CD8-positive, alpha-beta T cell (primary cell): ENCODE measurements at places on chromosomes 11 and 22. TPM values are rescaled to one million over a fixed set of nuclear protein-coding genes. Genes with fewer than 3 reads are reported as not detected.

DNA sequence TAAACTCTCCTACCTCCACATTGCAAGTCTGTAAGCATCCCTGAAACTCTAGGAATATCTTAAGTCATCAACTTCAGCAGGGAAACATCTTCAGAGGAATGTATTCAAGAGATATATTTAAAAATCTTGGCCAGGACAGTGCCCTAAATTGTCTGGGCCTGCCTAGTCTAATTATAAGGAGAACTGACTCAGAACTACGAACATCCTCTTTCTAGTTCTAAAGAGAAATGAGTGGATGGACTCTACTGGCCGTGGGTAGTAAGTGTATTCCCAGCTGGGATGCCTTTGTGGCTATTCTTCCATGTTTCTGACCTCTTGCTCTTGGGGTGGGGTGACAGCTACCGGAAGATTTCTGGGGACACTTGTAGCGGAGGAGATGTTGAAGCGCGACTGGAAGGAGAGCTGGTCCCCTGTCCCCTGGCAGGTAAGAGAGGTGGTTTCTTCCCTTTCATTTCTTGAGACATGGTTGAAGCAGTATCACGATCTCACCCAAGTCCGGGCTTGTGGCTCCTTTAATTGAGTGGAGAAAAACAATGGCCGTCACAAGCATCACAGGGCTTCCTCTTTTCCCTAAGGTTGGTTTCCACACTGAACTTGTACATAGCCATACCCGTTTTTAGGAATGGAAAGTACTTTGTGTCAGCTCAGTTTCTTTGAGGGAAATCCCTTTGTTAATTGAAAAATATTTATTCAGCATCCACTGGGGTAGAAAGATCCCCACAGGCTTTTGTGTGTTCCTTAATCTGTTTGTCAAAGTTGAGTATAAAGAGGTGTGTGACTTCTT is 97.7 kb upstream of the SORL1-AS1 start:
- DNase-seq: no peak

The HOATZ gene
- not detected for total RNA-seq

DNA sequence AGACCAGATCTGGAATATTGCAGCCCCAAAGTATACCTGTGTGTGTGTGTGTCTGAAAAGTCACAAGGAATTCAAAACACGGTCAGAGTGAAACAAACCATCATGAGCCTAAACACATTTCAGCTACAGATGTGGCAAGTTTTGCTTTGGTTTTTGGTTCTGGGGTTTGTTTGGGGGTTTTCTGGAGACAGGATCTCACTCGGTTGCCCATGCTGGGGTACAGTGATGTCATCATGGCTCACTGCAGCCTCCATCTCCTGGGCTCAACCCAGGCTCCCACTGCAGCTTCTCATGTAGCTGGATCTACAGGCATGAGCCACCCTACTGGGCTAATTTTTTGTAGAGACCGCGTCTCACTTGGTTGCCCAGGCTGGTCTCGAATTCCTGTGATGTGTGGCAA is 41.4 kb upstream of the PHF21A start:
- no peak for DNase-seq

DNA sequence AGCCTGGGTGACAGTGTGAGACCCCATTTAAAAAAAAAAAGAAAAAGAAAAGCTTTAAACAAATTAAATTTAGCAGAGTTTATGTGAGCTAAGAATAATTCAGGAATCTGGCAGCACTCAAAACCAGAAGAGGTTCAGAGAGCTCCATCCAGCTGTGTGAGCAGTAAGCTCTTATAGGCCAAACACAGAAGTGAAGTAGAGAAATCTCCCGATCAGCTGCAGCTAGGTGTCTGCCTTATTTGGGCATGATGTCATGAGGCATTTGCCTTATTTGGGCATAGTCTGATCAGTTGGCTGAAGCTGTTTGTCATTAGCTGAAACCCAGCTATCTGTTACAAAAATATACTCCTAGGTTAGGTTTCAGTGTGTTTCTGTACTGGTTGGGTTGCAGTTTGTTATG is 8.2 kb downstream of the MS4A15 start:
- no peak for DNase-seq

GRCh38 chr11:92837595-92837994 is 131.9 kb upstream of the MTNR1B start:
- no peak for DNase-seq

The RFPL2 gene
- not detected for total RNA-seq

DNA sequence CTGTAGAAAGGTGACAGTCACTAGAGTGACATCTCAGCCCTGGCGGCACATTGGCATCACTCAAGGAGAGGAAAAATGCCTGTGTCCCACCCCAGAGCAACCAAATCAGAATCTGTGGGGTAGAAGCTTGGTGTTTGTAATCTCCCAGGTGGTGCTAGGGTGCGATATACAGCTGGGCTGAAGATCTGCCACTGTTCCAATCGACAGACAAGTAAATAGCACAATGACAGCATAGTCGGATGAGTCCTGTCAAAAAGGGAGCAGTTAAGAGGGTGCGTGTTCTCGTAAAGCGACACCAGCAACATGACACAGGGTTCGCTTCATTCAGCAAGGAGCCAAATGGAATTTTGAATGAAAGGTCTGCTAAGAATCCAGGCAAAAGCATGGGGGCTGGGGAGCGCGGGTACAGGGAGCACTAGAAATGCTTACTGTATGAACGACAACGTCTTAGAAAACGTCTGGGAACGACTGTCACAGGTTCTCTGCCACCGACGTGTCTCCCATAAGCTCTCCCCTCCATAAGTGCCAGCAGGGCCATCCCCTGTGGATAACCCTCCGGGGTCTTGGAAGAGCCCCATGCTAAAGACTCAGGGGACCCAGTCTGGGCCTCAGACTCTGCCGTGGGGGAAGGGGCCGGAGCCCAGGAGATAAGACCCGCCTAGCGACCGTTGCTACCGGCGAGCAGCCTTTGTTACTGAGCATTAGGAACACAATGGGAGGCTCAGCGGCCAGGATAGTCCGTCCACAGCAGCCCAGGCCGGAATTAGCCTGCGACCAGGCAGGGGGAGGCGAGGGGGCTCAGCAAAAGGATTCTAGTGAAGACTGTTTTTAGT is 20.8 kb downstream of the ADA2 start:
- no peak for DNase-seq

The OR51B4 gene
- not detected for total RNA-seq

The OR52A1 gene
- total RNA-seq: not detected

DNA sequence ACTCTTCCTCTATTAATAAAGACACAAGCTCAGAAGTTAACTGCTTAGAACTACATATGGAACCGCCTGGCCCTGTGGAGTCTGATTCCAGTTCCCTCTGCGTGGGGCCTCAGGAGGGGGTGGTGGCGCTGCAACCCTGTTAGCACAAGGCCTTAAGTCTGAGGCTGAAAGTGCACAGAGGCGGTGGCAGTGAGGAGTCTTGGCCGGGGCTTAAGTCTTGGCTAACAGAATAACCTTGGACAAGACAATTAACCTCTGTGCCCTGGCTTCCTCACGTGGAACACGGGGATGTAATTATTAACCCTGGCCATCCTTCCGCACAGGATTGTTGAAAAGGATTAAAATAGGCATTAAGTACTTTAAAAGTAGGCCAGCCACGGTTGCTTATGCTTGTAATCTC is 191.5 kb downstream of the CEP164 start:
- no peak for DNase-seq

GRCh38 chr11:31825838-31826484 is 14.8 kb upstream of the PAX6 start:
- no peak for DNase-seq

The MRGPRF gene
- not detected for total RNA-seq

- no peak for DNase-seq
These were observed 6.8 kb upstream of the P2RY6 start for GRCh38 chr11:73265278-73265810.

DNA sequence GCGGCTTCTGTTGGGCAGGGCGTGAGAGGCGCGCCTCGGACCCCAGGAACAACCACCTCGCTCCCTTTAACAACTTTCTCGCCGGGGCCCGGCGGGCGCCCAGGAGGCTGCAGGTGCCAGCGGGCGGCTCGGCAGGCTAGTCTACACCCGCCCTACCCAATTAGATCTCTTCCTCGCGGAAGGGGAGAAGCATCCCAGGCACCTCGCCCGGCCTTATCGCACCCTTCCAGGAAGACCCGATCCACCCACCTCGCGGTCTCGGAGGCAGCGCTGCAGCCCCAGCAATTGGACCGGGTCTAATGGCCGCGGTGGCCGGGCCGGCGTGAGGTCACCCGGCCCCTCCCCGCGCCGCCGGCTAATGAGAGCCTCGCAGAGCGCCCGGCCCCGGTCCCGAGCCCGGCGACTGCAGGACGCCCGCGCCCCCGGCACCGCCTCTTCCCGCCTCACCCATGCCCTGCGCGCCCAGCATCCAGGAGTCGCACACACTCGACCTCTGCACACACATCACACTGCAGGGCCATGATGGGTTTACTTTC is at the start of gene PLAAT3:
Gene PLAAT3 (minus strand): TSS at position 298 of the 536 bp plus-strand sequence. CDS start 419 bp downstream, outside the sequence.
- DNase-seq: peak; percentile 34

The SAA2 gene
- total RNA-seq: 0.49 TPM

The C22orf42 gene
- total RNA-seq: not detected

- no peak for DNase-seq
These were observed 943.3 kb downstream of the BRD1 start for GRCh38 chr22:48884324-48884723.

DNA sequence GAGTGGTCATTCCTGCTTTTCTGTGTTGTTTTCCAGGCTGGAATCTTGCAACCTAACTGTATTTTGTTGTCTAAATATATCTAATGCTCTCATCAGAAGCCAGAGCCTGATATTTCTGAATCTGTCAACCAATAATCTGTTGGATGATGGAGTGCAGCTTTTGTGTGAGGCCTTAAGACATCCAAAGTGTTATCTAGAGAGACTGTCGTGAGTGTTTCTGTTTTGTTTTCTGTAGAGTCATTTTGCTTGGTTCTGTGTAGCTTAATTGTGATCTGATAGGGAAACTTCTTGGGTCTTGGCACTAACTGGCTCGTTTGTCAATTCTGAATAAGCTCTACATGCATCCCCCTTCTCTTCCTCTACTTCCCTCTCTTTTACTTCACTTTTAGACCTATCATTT is 31.2 kb upstream of the RBMXL2 start:
- DNase-seq: no peak

DNA sequence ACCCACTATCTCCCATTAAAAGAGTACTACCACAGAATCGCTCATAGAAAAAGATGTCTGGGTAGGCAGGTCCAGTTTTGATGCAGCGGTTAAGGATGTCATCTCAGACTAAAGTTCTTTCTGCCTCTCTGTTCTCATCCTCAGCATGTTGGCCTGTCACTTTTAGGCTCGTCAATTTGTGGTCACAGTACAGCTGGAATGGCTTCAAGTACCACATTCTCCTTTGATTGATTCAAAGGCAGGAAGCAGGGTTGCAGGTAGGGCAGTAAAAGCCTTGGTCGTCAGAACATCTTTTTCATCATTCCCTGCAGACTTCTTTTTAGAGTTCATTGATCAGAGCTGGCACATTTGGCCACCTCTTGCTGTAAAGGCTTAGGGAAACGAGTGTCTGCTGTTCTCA is 28.7 kb downstream of the SDHD start:
- no peak for DNase-seq

DNA sequence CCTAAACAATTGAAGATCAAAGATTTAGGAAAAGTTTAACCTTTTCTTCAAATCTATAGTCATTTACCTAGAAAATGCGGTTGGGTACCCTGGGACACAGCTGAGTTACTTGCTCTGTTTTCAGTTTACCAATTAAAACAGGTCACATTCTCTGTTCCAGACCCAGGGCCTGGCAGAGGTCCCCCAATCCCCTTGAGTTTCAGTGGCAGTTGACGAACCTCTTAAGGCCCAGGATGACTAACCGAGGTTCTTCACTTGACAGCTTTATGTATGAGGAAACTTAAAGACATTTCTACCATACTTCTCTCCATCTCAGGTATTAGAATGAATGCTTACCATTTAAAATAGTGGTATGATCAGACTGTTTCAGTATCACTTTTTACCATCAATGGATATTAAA is 16.3 kb downstream of the LDHAL6A start:
- DNase-seq: no peak

The MFRP gene
- total RNA-seq: not detected

The CACNA1I gene
- total RNA-seq: 5.5 TPM

The CEP57 gene
- 53.7 TPM for total RNA-seq

DNA sequence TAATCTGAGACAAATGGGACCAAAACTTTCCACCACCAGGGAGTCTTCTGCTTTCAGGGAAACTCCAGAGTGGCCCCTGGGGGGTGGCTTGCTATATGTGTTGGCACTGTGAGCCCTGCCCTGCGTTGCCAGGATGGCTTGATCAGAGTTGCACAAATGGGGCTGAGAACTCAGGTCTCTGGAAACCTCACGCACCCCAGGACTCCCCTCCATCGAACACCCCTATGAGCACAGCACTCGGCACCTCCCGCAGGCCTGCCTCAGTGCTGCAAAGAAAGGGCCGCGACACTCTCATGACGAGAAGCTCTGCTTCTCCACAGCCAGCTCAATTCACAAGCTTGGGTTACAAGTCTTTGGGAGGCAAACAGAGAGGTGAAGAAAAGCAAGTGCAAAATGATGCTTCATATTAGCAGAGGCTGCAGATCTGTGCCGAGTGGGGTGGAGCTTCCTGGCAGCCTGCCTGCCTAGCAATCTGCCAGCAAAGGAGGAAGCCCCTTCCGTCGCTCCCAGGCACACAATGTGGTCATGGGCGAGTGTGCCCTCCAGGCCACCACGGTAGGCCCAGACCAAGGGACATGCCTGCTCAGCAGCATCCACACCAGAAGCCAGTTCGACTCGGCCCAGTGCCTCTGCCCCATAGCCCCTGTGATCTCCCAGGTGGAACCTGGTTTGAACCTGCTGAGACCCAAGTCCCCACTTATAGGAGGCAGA is 55.7 kb downstream of the MYH9 start:
- DNase-seq: peak; percentile 57

The CCDC87 gene
- 0.65 TPM for total RNA-seq

- no peak for DNase-seq
These were observed 67.2 kb downstream of the SGSM1 start for GRCh38 chr22:24873226-24873625.

- no peak for DNase-seq
These were observed 31.2 kb upstream of the CLNS1A start for GRCh38 chr11:77668760-77669159.

GRCh38 chr11:72671152-72672099 is 2.8 kb downstream of the PDE2A start:
- DNase-seq: no peak

The ALX4 gene
- not detected for total RNA-seq

The EHF gene
- not detected for total RNA-seq

DNA sequence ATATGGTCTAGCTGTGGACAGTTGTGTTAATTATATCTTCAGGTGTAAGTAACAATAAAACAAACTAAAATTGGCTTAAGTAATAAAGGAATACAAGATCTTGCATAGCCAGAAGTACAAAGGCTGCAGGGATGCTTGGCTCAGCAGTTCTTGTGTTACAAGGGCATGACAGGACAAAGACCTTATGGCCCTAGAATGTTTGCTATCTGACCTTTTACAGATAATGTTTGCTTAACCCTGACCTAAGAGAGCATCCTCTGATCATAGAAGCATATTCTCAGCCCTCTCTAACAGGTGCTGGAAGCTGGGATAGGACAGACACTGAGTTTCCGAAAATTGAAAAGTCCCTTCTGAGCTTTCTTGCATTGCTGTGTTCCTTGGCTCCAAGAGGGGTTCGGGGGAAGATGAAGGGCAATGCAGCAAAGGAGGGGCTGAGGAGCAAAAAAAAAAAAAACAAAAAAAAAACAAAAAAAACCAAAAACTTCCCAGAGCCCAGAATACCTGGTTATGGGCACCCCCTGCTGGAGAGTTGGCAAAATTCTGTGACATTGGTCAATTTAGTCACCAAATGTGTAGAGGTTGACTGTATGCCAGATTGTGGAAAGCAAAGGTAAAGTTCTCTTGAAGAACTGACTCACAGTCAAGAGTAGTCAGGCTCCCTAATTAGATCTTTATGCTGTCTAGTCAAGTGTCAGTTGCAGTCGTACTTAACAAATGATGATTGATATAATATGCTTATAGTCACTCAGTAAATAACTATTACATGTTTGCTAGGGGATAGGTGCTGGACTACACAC is 10.4 kb upstream of the HIKESHI start:
- peak; percentile 35 for DNase-seq
